ENCODE measurements at places on chromosomes 7 and 10.
A peak's percentile ranks its signal among the peaks of the same experiment; 100 is the strongest.

DNA sequence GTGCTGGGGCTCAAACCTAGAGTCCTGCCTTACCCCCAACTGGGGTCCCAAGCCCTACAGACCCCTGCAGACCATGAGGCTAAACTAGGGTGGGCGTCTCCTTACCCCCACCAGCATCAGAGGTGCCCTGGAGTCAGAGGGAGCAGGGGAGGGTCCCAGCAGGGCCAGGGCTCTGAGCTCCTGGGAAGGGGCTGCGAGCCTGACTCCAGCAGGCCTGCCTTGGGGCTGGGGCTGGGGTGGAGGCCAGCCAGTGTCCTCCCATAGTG, 1.3 kb downstream of the SNCG start:
- no peak for DNase-seq

DNA sequence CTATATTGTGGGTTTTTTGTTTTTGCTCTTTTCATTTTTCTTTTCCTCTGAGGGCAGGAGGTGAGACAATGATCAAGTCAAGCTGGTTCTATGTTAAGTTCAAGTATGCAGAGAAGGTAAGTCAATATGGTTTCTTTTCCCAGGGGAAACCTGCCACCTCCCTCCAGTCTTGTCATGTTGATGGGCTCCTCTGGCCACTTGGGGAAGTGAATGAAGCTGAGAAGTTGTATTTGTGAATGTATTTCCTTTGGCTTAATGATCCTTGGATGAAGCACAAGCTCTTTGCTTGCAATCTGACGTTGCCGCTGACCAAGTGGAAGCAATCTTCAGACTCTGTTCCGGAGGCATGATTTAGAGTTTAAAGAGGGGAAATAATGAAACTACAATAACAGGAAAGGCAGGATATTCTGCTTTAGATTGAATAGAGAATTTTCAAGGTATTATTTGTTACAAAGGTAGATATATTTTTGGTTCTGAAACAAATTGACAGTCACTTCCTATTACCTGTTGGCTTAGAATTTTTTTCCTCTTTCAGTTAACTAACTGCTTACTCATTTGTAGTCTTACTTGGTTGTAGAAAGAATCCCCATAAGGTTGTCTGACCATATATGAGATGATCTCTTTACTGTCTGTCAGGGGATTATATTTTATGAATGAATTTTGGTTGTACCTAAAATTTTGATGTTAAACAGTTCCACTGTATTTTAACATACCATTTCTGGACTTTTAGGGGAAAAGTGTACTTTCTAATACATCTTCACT, 369.6 kb downstream of the AUTS2 start:
- no peak for DNase-seq

- no peak for DNase-seq
Measured at GRCh38 chr7:74480861-74481417, 27.2 kb downstream of the GTF2IRD1 start.

GRCh38 chr10:57008189-57008588, 647.1 kb upstream of the ZWINT start:
- no peak for DNase-seq

DNA sequence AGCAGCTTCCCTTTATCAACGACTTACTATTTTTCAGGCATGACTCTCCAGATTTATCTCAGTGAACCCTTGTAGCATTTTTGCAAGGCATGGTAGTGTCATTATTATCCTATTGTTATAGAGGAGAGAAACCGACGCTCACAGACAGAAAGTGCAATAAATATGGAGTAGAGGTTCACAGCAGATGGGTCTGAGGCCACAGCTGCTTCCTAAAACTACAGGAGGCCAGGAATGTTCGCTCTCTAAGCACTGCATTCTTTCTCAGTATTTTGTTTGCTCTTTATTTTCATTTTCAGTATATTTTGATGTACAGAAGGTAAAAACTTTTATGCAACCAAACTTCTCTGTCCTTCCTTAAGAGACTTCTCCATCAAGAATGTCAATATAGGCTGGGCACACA, 4.5 kb upstream of the AEBP1 start:
- DNase-seq = no peak

GRCh38 chr10:14806318-14806717, 31.5 kb downstream of the CDNF start:
- DNase-seq = no peak

GRCh38 chr10:95814011-95814727, 58.2 kb downstream of the ENTPD1 start:
- DNase-seq = no peak

- DNase-seq = no peak
Measured at GRCh38 chr7:136637813-136638212, 230.6 kb upstream of the CHRM2 start.

DNA sequence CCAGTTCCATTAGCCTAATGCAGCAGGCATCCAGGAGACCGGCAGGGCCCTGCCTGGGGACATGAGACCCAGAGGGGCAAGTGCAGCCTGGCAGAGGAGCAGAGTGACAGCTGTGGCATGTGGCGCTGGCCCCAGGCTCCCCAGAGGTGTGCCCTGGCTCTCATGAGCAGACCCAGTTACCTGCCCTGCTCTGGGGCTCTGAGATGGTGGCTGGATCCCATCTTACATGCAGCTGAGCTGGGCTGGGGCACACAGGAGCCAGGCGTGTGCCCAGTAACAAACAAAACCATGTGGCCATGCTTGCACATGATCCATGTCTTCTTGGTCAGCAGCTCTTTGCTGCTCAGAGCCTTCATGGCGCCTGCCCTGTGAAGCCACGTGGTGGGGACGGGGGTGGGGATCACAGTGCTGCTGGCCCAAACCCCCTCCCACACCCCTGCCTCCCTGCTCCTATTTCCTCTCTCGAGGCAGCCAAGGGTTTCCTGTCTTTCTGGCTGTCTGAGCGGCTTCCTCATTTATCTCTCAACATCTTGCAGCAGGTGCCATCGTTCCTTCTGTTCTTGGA, 40.3 kb upstream of the GTF2I start:
- peak; percentile 35 for DNase-seq

DNA sequence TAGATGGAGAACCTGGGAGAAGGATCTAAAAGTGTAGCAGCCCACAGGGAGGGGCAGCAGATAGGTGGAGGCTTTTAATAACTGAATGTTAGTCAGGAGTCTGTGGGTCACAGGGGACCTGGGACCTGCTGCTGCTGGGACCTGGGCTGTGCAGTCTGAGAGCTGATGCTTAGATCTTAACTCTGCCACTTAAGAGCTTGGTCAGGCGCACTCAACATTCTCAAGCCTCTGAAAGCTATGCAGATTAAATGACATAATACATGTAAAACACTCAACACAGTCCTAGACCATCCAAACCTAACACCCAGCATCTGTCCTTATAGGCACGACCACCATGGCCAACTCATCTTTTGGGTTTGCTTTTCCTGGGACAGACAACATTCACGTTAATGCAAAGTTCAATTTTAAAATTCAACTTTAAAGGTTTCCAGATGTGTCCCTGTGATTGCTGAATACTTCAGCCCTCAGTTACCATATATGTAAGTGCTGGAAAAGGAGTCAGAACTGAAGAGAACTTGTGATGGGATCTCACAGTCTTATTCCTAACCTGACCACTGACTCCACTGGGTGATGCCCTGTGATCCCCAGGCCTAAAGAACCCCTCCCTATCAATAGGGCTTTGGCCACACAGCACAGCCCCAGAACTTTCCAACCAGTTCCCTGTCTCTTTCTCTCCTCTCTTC, 321.0 kb downstream of the PLXNA4 start:
- no peak for DNase-seq

DNA sequence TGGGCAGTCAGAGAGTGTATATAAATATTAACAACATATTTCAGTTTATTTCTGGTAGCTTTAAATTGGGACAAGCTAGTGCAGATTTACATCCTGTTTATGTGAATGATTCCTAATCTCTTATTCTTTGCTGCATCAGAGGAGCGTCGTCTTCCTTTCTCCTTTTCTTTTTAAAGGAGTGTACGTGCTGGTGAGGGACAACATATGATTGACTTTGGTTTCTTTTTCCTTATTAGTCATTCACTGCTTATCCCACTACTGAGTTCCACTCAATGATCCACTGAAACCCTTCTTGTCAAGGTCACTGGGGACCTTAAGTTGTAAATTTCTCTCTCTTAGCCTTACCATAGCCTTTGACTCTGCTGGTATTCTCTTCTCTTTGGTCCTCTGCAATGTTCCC, 116.3 kb downstream of the EXOC4 start:
- no peak for DNase-seq

DNA sequence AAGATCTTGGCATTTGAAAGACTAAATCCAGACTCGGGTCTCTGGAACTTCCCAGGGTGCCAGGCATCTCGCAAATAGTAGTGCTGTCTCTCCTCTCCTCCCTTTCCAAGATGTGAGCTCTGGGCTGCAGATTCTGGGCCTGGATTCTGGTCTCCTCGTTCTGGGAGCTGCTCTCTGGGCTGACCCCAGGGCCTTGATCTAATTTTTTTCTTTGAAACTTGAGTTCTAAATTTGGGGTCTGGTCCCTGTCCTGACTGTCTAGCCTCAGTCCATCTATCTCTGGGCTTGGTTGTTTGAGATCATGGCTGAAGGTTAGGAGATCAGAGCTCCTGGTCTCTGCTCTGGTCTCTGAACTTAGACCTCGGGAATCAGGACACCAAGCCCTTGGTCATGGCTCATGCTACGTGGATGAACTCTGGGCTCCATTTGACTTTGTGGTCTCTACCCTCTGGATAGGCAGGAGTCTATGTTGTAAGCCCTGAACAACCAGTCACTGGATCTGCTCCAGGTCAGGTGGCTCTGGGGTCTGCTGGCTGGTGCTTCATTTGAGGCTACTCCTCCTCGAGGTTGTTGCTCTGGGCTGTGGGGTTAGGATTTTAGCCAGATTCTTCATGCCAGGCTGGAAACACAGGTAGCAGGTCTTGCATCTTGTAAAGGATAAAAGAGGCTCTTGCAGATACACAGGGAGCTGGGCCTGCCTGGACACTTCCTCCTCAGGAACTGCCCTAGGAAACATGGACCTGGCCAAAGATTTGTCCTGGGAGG, 8.0 kb upstream of the MBL2 start:
- DNase-seq = no peak

GRCh38 chr7:29146057-29146706, at the start of gene CPVL:
Gene CPVL, minus strand, starts transcription at chr7:29146537. Its CDS starts 25,476 bp downstream, at chr7:29121061.
- DNase-seq = peak; percentile 21
